Right kidney (tissue), 9 donors: ENCODE measurements at places on chromosomes 5 and 9.

DNA sequence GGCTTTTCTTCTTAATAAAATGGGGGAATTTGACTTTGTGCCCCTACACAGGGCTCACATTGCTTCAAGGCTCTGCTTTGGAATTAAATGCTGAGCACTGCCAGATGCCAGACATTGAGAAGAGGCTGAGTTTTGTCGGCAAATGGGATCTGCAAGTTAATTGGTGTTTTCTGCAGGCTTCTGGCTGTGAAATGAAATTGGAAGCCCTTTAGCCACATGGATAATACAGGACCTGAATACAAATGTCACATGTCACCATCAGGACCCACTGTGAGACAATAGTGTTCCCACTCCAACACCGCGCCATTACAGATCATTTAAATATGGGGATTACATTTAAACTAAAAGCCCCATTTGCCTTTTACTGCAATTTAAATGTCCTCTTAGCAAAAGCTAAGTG, 164.4 kb downstream of the ZSWIM6 start:
- no peak for DNase-seq

DNA sequence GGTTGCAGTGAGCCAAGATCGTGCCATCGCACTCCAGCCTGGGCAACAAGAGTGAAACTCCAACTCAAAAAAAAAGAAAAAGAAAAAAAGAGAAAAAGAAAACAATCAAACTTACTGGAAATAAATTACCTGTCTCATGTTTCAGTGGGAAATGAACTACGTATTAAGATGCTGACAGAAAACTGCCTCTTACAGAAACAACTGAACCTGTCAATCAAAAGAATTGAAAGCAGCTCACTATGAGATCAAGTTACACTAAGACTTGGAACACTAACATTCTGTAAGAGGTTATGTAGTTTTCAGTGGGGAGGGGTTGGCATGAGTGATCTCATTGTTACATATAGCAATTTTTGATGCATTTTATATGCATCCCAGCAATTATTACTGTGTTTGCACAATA, 64.4 kb upstream of the SPATA31E1 start:
- no peak for DNase-seq

GRCh38 chr9:27539479-27540441, 10.1 kb upstream of the MOB3B start:
- DNase-seq, result no peak

DNA sequence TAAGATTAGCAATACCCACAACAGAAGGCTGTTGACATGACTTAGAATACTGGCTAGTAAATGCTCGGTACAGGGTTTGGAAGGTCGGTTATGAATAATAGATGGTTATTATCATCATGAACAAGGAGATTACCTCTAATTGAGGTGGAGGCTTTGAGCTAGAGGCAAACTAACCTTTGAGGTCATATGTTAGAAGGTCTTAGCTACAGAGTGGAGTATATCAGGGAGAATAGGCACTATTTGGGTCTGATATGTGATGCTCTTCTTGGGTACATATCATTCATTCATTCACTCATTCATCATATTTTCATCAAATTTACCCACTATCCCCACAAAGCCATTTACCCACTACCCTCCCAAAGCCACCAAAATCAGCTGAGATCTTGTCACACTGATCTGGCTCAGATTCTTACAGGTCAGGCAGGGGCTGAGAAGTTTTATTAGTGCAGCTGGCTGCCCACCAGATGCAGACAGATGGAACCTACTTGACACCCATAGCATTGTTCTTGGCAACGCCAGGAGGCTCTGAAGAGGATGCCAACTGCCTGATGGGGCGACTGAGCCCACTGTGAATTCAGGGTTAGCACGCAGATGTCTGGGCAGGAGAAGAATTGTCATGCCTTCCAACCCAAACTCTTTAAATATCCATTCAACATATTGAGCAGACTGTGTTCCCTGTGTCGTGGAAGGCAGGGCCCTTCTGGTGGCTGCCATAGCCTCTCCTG, 90.2 kb upstream of the SH3PXD2B start:
- DNase-seq, result no peak

- no peak for DNase-seq
Observed at GRCh38 chr5:178110-178509, 13.2 kb upstream of the LRRC14B start.

- no peak for DNase-seq
Observed at GRCh38 chr5:82785882-82786509, 291.2 kb downstream of the TMEM167A start.

DNA sequence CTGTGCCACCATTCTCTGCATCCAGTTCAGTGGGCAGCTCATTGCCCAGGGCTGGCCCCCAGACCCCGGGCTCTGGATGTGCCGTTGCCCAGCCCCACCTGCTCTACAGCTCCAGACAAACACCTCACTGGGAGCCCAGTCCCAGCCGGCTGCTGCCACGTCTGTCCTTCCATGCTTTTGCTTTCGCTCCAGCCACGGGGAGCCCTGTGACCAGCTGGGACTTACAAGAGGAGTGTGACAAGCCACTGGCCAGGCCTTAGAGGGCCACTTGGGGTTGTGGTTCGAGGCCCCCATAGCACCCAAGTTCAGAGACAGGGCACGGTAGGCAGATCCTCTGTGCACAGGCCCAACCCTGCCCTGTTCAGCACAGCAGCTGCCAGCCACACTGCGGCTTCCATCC, 142.0 kb downstream of the ADAMTS2 start:
- no peak for DNase-seq

DNA sequence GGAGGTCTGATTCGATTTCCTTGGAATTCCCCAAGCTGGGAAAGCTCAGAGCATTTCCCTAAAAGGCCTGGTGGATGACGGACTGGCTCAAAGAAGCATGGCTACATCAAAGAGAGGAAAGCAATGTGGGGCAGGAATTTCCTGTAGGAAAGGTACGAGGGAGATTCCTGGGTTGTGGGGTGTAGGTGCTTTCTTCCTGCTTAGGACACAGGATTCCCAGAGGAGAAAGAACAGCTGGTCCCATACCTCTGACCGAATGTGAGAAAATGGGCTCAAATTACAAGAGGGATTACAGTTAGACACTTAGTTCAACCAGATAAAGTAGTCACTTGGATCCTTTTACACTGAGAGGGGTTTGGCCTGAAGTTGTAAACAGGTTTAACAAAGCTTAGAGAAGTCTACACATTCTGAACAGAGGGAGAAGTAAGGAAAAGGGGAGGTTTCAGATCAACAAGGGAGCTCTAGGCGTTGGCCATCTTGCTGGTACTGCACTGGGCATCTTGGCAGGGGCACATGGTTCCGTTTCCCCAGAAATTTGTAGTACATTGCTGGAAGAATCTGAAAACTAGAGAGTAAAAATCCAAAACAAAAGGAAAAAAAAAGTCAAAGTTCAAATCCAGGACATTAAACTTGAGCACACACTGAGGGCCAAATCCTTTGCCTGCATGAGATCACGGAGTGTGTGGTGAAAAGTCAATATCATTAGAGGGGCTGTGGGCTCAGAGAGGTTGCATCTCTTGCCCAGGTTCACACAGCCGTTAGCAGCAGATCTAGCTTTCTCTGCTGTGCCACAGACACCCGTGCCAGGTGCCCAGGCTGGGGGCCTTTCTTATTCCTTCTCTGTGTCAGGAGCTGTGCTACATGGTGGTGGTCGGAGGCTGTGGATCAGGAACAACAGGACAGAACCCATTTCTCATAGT, 171.3 kb downstream of the RGS3 start:
- no peak for DNase-seq

DNA sequence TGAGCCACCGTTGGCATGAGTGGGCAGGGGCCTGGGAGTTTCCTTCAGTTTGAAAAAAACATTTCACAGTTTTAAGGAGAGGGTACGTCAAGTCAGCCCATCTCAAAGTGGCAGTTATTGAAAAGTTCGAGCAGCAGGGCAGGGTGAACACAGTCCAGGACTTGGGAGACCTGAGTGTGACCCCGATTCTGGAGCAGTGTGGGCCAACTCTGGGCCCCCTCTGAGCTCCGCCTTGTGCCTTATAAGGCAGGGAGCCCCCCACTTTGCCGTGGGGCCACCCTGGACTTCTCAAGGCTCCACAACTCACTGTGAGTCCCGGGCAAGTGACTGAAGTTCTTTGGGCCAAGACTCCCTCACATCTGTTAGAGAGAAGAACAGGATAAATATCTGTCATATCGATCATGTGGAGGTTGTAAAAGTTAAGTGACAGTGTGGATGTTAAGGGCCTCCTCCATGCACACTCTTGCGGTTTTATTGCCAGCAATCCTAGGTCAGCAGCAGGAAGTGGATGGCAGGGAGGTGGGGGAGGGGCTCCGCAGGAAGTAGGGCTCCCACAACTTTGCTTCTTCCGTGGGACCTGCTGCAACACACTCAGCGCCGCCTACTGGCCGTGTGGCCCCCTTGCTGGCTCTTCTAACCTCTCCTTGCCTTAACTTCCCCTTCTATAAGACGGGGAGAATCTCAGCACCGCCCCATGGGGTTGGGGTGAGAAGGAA, 38.4 kb downstream of the HRH2 start:
- peak; percentile 23 for DNase-seq

GRCh38 chr5:10685115-10685521, 75.9 kb downstream of the DAP start:
- DNase-seq, result no peak

GRCh38 chr5:147687118-147687517, 95.4 kb downstream of the JAKMIP2 start:
- DNase-seq, result no peak

- no peak for DNase-seq
Observed at GRCh38 chr5:75395277-75395676, 58.3 kb downstream of the HMGCR start.

DNA sequence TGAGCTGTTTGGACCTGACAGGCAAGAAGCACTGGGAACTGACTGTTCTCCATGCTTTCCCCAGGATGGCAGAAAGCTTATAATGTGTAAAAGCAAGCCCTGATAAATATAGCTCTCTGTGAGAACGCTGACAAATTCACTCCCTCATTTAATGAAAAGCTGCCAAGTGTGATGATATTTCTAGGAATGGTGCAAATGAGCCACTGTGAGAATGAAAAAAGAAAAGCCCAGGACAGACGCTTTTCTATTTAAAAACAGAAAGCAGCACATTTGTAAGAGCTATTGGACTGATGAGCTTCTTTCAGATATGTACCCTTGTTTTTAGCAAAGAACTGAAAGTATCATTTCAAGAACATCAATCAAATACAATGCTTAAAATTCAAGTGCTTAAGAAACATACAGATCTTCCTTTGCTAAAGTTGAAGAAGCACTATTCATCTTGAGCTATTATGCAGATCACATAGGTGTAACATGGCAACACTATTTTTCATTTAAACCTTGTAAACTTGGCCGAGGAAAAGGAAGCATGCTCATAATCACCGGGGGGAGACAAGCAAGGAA, 842.6 kb upstream of the ACO1 start:
- DNase-seq, result no peak

GRCh38 chr5:37111426-37112382, 137.5 kb downstream of the CPLANE1 start:
- no peak for DNase-seq

- no peak for DNase-seq
Observed at GRCh38 chr5:97422678-97423077, 239.6 kb upstream of the RIOK2 start.

DNA sequence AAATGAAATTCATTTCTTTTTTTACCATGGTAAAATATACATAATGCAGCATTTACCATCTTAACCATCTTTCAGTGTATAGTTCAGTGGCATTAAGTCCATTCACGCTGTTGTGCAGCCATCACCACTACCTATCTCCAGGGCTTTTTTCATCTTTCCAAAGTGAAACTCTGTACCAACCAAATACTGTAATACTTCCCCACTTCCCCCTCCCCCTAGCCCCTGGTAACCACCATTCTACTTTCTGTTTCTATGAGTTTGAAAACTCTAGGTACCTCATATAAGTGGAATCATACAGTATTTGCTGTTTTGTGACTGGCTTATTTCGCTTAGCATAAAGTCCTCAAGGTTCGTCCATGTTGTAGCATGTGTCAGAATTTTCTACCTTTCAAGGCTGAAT, 23.4 kb downstream of the SPAAR start:
- no peak for DNase-seq

- DNase-seq, result no peak
Observed at GRCh38 chr5:82340799-82341198, 62.6 kb upstream of the RPS23 start.

DNA sequence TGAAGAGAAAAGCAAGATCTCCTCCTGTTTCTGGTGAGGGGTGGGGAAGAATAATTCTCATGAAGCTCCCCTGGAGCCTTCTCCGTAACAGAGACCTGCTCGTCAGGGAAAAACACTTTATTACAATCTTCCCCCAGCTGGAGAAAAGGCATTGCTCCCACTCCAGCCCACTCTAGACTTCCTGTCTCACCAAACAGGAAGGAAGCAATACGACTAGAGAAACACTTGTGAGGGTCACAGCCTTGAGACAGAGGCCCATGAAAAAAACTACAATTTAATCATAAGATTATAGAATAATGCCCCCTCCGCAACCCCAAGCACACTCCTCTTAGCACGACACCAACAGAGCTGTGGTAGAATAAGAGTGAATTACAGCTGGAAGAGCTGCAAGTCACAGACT, 197.2 kb upstream of the S1PR3 start:
- DNase-seq, result no peak

DNA sequence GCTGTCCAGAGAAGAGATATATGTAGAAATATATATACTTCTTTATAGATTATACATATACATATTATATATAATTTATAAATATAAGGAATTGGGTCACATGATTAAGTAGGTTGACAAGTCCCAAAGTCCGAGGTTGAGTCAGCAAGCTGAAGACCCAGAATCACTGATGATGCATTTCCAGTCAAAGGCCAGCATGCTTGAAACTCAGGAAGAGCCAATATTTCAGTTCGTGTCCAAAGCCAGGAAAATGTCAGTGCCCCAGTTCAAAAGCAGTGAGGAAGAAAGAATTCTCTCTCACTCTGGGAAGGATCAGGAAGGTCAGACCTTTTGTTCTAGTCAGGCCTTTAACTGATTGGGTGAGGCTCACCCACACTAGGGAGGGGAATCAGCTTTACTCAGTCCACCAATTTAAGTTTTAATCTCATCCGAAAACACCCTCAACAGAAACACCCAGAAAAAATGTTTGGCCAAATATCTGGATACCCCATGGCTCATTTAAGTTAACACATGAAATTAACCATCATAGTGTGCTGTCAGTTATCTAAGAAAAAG, 42.0 kb upstream of the LVRN start:
- no peak for DNase-seq

- no peak for DNase-seq
Observed at GRCh38 chr9:134706522-134706921, 64.9 kb downstream of the COL5A1 start.

GRCh38 chr9:115643948-115644727, 509.5 kb upstream of the PAPPA start:
- no peak for DNase-seq

GRCh38 chr9:25129537-25129936, 548.7 kb downstream of the TUSC1 start:
- no peak for DNase-seq

- peak; percentile 15 for DNase-seq
Observed at GRCh38 chr5:152246401-152246800, 158.7 kb downstream of the NMUR2 start.

DNA sequence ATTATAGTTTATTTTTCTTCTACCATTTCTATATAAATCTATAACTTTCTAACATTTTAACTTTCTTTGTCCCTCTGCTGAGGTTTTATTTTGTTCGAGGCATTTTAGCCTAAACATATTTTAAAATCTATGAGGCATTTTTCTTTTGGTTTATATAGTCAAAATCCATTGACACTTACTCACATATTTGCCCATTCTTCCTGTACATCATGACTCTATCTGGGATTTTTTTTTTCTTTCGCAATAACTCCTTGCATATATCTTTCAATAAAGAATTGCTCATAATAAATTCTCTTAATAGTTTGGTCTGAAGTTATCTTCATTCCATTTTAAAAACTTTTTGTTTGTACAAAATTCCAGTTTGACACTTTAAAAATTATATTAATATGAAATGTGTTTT, 632.3 kb downstream of the TLE4 start:
- DNase-seq, result no peak

- DNase-seq, result no peak
Observed at GRCh38 chr5:175550055-175550805, 71.9 kb downstream of the SFXN1 start.
